ENCODE measurements at places on chromosomes 2 and 18.
A peak's percentile ranks its signal among the peaks of the same experiment; 100 is the strongest.

GRCh38 chr18:45657357-45658335, 42.4 kb downstream of the SLC14A2 start:
- DNase-seq = no peak

DNA sequence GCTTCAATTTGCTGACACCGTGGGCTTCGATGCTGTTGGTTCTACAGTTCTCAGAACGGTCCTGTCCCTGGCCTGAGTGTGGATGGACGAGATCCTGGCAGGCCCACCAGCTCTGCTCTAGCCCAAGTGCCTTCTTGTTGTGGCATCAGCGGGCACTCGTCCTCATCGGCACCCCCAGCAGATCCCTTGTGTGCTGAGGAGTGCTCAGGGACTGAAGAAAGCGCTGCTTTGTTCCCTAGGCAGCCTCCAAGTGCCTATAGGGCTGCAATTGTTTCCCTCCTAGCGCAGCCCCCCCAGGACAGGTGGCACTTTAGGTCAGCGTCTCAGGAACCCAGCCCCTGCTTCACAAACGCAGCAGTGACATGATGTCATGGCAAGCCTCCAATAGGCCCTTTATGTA, 217.7 kb downstream of the AGAP1 start:
- no peak for DNase-seq

- DNase-seq = no peak
Measured at GRCh38 chr2:42057902-42058450, 10.2 kb downstream of the PKDCC start.

DNA sequence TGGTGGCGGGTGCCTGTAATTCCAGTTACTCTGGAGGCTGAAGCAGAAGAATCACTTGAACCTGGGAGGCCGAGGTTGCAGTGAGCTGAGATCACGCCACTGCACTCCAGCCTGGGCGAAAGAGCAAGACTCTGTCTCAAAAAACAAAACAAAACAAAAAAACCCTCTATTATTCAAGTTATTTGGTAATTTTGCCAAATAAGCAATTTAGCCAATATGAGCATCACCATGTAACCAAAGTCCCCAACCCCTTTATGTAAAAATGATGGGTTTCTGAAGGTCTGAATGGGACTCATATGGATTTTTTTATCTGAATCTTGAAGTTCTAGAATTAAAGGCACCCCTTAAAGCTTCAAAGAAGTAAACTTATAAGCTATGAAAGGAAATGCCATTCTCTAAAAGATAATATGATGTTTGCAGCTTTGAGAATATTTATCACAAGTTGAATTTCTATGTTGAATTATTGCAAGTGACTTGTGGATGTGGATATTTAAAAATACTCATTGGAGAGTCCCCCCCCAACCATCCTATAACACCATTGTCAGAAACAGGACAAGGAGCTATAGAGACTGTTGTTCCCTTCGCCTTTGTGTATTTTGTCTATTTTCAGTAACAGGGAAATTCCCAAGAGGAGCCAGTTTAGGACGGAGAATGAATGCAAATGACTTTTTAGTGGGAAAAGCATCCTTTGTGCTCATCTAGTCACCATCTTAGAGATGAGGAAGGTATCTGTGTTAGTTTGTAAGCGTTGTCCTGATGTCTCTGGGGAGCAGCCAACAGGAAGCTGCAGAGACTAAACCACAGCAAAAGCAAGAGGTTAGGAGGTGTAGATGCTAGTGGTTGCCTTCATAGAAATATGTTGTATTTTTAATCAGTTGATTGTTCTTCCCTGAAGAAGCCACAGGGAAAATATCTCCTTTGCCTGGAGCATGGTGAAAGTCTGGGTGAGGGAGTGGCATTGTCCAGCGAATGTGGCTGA, 68.3 kb downstream of the TET3 start:
- no peak for DNase-seq

DNA sequence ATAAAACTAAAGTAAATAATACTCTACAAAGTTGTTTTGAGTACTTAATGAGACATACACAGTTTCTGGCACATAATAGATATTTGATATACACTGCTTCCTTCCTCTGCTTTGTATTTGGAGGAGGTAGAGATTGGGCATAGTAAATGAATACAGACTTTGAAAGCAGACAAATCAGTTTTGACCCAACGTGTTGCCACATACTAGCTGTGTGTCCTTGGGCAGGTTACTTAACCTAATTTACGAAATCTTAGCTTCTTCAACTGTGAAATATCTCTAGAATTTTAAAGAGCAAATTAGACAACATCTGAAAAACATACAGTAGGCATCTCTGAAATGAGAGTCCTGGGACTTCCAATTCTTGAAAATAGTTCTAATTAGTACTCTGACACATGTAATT, 425.4 kb downstream of the TGIF1 start:
- no peak for DNase-seq

- DNase-seq = no peak
Measured at GRCh38 chr2:27003857-27004256, 28.9 kb upstream of the TMEM214 start.

- DNase-seq = no peak
Measured at GRCh38 chr2:224223851-224224555, 177.9 kb downstream of the FAM124B start.

DNA sequence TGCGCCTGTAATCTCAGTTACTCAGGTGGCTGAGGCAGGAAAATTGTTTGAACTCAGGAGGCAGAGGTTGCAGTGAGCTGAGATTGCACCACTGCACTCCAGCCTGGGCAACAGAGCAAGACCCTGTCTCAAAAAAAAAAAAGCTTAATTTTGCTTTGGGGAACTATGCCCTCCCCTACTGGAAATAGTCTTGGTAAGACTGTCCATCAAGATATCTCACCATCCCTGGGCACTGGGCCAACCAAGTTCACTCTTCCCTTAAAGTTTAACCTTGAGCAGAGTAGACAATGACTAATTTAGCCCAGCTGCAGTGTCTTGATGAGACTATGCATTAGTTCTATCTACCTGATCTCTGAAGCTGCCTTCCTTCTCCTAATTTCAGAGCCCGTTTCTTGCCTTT, 44.7 kb downstream of the ASXL2 start:
- peak; percentile 53 for DNase-seq

DNA sequence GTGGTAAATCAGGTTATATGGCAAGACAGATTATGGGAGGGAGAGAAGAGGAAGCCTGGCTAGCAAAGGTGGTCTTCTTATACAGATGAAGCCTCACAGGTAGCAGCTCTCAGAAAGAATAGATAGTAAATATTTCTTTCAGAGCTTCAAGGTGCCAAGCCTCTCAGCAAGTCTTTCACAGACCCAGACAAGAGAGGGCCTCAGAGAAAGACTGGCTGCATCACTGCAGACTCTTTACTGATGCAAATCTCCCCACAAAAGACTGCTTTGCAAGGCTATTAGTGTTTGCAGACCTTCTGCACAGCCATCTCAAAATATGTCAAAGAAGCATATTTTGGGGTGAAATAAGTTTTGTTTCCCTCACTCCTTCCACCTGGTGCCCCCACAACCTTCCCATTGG, 372.4 kb upstream of the RND3 start:
- DNase-seq = no peak

DNA sequence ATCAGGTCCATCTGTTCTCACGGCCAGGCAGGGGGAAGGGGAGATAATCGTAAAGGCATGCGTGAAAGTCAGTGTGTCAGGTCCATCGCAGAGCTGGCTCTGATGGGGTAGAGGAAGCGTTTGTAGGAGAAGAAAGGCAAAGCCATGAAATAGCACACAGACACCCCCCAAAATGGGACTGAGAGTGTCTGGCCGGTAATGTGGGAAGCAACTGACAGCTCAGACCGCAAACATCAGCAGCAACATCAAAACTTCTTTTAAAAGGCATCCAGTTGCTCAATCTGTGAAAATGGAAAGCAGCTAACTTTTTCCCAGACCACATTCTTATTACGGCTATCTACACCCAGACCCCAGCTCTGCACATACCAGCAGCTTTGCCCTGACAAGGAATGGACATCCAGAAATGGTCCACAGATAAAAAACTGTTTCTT, 232.6 kb downstream of the EN1 start:
- DNase-seq = no peak

- no peak for DNase-seq
Measured at GRCh38 chr2:105255979-105256378, 14.4 kb downstream of the GPR45 start.

- DNase-seq = no peak
Measured at GRCh38 chr2:221747289-221747972, 175.3 kb upstream of the EPHA4 start.

- DNase-seq = no peak
Measured at GRCh38 chr18:79100944-79101343, 31.8 kb downstream of the ATP9B start.

- no peak for DNase-seq
Measured at GRCh38 chr2:33377048-33377447, 99.4 kb upstream of the RASGRP3 start.

DNA sequence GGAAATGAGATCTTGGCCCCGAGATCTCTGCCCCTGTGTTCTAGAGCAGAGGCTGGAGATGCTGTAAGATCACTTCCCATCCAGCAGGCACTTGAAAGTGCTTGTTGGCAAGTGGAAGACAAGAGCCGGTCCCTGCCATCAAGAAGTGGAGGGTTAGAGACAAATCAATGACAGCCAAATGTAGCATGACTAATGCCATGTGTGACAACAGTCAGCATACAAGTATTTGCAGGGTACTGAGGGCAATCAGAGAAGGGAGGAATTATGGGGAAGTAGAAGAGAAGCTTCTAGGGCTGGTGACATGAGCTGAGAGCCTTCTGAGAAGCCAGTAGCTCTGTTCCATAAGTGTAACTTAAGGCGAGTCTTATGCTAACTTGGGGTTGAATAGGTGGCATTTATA, 58.6 kb downstream of the TMEM17 start:
- no peak for DNase-seq

GRCh38 chr2:30736461-30737325, 70.6 kb downstream of the CAPN13 start:
- DNase-seq = no peak

DNA sequence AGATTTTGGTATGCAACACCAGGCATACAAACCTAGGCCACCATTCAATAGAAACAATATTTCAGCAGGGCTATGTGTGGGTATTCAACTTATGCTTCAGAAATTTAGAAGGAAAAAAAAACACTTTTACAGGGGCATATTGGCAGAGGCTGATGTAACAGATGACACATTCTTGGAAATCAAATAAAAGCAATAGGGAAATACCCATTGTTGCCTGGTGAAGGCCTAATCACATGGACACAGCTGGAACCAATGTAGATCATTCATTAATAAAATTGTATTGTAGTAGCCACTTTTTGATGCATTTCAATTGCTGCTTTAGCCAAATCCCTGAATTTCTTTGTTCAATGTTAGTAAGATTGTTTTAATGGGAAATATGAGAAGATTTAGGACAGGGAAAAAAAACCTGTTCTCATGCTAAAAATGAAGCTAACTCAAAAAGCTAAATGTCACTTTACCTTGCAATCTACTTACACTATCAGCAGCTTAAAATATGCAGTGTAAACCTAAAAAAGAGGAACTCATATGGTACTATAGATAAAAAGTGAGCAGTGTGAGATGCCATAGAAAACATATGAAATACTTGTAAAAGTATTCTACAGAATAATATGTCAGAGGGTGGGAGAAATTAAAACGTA, 289.4 kb downstream of the ZEB2 start:
- no peak for DNase-seq

DNA sequence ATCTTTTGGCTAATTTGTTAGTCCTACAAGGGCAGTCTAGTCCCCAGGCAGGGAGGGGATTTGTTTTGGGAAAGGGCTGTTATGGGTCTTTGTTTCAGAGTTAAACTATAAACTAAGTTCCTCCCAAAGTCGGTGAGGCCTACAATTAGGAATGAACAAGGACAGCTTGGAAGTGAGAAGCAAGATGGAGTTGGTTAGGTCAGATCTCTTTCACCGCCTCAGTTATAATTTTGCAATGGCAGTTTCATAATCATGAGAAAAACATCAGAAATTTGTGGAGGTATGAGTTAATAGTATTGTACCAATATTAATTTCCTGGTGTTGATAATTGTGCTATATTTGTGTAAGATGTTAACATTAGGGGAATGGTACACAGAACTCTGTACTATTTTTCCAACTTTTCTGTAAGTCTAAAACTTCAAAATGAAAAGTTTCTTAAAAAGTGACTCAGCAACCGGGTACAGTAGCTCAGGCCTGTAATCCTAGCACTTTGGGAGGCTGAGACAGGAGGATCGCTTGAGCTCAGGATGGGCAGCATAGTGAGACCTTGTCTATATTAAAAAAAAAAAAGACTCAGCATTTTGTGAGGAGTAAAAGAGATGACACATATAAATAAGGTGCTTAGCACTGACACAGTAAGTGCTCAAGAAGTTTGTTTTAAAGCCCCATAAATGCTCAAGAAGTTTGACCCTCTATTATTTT, 40.8 kb downstream of the TMEM17 start:
- no peak for DNase-seq

GRCh38 chr2:107062599-107063220, 176.7 kb upstream of the ST6GAL2 start:
- no peak for DNase-seq

Measured in activated naive CD8-positive, alpha-beta T cell treated with anti-CD3 and anti-CD28 coated beads, Interleukin-2, amount 50 U/mL, for 24 hours (primary cell).